ENCODE measurements at places on chromosomes 1 and 21. TPM values are rescaled to one million over a fixed set of nuclear protein-coding genes. Genes with fewer than 3 reads are reported as not detected.
A peak's percentile ranks its signal among the peaks of the same experiment; 100 is the strongest.

SPRR1B gene
- not detected for total RNA-seq

HSPA6 gene
- total RNA-seq, result 0.13 TPM

NEK2 gene
- total RNA-seq, result 63.3 TPM

DNA sequence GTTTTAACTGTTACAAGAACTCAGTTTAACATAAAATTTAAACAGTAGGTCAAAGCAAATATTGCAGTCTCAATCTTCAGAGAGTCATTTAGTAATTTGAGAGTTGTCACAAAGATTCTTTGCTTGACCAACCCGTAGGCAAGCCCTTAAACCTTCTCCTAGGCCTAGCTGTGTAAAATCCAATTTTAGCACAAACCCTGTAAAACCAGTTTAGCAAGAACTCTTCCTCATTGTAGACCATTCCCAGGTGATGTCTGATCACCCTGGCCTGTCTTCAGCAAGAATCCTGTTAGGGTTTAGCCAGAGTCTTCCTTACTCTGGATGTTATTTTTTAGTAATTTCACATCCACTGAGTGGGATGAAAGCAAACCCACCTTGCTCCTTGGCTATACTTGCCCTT is 30.1 kb downstream of the LRIG2 start:
- DNase-seq, result no peak

GRCh38 chr1:206905295-206906164 is 8.3 kb downstream of the IL24 start:
- peak; percentile 38 for DNase-seq

DNA sequence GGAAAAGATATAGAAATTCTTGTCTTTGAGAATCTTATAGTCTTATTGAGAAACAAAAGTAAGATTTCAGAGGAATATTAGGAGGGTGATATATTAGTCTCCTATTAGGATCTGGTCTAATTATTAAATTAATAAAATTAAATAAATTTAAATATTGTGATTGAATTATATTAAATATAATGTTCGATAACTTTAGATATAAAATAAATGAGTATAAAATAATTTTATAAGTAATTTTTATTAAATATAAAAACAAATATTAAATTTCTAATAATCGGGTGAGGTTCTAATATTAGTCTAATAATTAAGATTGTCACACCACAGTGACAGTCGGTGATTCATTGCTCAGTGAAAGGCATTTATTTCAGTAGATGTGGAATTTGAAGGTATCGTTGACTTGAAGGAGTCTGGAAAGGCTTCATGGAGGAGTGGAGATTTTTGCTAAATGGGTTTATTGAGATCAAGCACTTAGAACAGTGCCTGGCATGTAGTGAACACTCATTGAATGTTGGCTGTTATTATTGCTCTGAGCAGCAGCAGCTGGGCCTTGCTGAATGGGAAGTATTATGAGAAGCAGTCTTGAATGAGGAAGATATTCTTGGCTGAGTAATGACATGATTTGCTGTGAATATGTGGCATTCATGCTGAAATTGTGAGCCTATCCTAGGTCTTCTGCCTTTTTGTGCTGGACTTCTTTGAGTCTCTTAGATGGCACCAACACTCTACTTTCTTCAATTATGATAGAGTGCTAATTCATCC is 74.6 kb downstream of the USP25 start:
- no peak for DNase-seq

DNA sequence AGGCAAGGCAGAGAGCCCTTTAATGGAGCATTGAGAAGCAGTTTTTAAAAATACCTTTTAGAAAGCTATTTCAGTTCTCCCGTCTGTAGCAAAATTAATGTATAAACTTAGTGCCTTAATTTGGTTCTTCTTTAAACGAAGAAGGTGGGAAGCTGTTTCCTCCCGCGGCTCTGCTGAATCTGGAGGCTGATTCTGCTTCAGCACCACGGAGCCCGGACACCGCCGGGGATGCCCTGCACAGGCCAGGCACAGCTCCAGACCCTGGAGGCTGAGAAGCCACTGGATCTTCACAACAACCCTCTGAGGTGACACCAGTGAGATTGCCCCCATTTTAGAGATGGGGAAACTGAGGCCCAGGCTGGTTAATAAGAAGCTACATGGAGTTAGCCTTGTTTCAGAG is 175.8 kb upstream of the VAMP3 start:
- no peak for DNase-seq

DNA sequence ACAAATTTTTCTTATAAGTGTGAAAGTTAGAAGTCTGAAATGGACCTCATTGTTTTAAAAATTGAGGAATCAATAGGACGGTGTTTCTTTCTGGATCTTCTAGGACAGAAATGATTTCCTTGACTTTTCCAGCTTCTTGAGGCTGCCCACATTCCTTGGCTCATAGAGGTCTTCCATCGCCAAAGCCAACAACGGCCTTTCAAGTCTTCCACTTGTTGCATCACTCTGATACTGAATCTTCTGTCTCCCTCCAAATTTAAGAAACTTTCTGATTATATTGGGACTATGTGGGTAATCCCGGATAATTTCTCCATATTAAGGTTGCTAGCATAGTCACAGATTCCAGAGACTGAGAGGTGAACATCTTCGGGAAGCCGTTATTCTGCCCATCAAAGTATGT is 595.4 kb upstream of the ADAMTS5 start:
- DNase-seq, result no peak

DNA sequence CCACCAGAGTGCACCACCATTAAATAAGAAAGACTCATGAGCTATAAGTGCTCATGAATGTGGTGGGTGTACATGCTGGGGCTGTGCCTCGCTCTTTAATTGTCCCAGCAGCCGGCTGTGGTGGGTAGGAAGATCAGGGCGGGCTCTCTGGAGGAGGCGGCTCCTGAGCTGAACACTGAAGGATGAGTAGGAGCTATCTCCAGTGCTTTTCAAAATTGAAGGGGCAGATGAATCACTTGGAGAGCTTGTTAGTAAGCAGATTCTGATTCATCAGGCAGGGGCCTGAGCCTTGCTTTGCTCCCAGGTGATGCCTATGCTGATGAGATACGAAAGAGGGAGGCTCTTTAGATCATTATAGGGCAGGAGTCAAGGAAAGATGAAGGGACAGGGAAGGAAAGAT is 54.1 kb downstream of the ETS2 start:
- DNase-seq, result no peak
